ENCODE measurements at places on chromosomes 3 and 15.

DNA sequence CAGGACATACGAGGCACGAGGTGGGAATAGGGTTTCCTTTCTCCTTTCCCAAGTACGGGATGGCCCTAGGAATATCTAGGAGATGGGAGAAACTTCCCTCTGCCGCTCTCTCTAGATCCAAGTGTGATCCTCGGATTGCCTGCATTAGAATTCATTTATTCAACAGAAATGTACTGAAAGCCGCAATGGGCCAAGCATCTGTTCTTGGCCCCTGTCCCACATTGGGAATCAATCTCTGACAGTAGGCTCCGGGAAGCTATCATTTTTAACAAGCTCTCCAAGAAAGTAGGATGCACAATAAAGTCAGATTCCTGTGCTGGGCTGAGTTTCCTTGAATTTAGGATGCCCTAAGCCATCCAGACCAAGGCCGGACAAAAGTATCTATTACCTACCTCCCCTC, 37.2 kb upstream of the CA12 start:
- DNase-seq = no peak

GRCh38 chr3:57011022-57011421, 49.4 kb upstream of the SPATA12 start:
- no peak for DNase-seq

DNA sequence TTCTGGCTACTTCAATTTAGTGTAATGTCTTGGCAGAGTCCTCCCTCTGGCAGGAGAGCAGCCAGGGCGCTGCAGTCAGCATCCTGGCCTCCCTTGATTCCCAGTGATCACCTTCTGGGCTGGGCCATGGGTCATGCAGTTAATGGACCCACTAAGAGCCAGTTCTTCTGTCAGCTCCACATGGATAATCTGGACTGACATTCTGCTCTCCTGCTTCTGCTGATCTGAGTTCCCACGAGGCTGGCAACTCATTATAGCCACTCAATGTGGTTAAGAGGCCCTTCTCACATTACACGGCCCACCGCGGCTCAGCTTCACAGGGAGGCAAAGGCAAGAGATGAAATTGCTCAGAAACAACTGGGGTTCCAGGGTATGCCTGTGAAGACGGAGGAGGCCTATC, 94.0 kb downstream of the WDR76 start:
- no peak for DNase-seq

DNA sequence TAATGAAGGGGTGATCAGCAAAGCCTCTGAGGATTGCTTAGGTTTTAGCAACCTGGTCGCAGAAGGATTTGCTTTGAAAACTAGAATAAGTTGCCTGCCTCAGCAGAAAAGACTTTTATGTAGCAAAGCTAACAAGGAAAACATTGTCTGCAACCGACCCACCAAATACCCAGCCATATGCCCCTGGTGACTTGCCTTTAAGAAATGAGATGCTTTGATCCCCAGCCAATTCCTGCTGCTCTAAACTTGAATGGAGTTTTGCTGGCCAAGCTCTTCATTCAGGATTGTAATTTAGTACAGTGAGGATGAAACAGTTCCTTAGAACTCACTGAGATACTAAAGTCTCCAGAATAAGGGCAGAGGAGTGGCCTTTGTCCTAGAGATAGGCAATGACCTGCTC, 139.8 kb upstream of the PROK2 start:
- no peak for DNase-seq

DNA sequence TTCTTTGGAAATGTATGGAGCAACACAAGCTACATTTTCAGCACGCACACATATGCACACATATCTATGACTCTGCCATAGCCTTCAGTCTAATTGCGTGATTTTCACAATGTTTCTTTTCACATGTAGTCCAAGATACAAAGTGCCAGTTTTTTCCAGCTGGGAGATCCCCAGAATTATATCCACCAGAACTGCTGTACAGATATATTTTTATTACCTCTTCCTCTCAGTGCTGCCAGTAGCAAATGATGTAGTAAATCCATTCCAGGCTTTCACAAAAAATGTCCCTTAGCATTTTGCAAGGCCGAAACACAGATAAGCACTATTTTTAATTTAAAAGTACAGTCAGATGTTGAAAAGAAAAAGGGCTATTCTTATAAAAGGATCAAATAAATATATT, 719.8 kb upstream of the SEMA6D start:
- DNase-seq = no peak

DNA sequence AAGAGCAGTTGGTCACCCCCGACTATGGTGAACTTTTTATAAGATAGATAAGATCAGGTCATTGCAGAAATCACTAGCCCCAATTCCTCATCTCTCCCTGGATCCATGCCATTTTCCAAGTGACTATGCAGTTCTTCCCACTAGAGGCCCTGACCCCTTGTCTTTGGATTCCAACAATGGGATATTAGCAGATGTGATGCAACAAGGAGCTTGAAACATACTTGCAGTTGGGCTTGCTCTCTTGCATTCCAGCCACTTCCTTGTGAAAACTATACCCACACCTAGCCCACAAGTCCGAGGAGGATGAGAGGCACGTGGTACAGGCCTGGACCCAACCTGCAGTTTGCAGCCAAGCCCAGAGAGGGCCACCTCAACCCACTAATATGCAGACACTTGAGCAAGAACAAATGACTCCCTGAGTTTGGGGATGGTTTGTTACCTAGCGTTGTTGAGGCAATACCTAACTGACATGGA, 60.6 kb downstream of the SUCLG2 start:
- DNase-seq = no peak

Data from NCI-H1048 (cell line).